Transverse colon (tissue), 4 donors: ENCODE measurements at places on chromosomes 3 and 15. TPM values are rescaled to one million over a fixed set of nuclear protein-coding genes. Genes with fewer than 3 reads are reported as not detected.

DNA sequence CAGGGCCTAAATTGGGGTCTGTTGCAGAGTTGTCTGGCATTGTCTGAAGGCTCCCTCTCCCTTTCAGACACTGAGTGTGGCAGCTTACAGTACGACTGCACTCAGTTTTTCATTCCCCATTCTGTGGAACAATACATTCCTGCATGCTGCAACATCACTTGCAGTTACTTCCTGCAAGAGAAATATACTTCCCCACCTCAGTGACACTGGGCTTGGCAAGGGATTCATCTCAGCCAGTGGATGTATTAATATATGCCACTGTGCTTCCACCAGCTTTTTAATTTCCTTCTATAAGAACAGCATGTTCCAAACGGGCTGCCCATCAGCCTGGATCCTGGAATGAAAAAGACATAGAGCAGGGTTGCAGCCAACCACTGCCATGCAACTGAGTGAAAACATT lies 23.1 kb downstream of the B3GALNT1 start:
- DNase-seq, result no peak

GRCh38 chr3:194285024-194285849 lies 65.9 kb downstream of the CPN2 start:
- no peak for DNase-seq

- DNase-seq, result no peak
Measured at GRCh38 chr3:71714595-71714994, 10.6 kb downstream of the EIF4E3 start.

DNA sequence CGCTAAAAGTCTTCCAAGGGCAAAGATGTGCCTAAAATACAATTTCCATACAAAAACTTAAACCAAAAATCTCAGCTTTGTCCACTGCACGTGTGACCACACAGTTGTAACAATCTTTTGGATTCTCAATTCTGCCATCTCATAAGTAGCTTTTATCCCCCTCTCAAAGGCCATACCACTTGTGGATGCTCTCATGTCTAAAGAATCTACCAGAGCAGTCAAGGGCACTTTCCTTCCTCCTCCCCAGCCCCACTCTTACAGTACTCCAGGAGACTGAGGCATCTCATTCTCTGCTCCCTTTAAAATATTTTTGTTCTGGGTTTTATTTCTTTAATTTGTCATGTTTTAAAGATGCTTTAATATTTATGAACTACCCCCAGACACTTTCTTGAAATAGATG lies 102.3 kb upstream of the PFN2 start:
- no peak for DNase-seq

DNA sequence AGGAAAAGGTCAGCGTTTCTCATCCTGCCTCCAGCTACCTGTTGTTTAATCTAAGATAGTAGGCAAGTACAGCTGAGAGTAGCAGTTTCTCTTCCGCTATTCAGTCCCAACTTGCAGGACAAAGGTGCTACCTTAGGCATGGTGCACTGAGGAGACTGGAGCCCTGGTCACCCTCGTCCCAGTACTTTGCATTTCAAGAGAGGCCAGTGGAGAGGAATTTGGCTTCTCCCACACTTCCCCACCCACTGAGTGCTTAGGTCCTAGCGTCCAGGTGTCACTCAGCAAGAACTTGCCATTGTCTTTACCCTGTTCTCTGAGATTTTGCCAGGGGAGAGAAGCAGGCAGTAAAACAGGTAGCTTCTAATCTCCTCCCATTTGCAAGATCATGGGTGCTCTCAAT lies 12.5 kb upstream of the RPN1 start:
- DNase-seq, result no peak

Gene TM6SF1
- total RNA-seq, result not detected

Gene CRYGS
- total RNA-seq, result not detected

GRCh38 chr3:188683032-188683521 lies 488.7 kb upstream of the TPRG1 start:
- no peak for DNase-seq
